Stimulated activated CD4-positive, alpha-beta T cell treated with anti-CD3 and anti-CD28 coated beads, Interleukin-15, amount 100 ng/mL, for 1 hour (primary cell): ENCODE measurements at places on chromosomes 7 and 10.

GRCh38 chr7:50688226-50688590, 94.5 kb downstream of the GRB10 start:
- DNase-seq, result no peak

DNA sequence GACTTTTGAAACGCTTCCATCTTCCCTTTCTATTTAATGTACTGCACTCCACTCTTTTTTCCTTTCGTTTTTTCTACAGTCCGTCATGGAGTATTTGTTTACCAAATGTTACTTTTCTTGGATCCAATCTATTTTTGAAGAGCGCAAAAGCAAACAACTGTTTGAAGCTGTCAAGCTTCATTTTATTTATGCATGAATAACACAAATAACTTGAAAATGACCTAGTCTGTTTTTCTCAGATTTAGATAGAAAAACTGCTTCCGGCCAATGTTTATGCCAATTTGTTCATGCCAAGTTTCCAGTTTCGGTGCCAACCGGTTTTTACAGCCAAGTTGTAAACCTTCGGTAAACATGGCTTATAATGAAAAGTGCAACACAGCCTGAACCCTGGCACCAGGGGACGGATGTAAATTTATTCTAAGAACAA, 150.9 kb upstream of the KLF6 start:
- DNase-seq, result no peak

GRCh38 chr7:99002148-99002826, 124.0 kb downstream of the TRRAP start:
- no peak for DNase-seq

GRCh38 chr10:470339-471003, 219.0 kb downstream of the DIP2C start:
- peak; percentile 0 for DNase-seq

DNA sequence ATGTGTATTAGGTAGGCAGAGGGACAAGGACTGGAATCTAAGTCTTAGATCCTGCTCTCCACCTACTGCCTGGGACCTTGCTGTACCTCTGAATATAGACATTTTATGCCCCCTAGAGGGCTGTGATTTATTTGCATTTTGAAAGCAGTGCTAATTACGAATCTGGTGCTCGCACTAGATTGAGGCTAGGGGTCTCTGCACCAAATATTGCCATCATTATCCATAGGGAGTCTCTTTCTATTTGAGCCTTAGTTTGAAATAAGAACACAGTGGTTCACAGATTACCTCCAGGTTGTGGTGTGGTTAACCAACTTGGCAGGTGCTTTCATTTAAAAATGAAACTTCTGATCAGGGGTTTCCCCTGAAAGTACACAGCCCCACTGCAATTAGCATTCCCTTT, 41.8 kb downstream of the CNNM1 start:
- no peak for DNase-seq

DNA sequence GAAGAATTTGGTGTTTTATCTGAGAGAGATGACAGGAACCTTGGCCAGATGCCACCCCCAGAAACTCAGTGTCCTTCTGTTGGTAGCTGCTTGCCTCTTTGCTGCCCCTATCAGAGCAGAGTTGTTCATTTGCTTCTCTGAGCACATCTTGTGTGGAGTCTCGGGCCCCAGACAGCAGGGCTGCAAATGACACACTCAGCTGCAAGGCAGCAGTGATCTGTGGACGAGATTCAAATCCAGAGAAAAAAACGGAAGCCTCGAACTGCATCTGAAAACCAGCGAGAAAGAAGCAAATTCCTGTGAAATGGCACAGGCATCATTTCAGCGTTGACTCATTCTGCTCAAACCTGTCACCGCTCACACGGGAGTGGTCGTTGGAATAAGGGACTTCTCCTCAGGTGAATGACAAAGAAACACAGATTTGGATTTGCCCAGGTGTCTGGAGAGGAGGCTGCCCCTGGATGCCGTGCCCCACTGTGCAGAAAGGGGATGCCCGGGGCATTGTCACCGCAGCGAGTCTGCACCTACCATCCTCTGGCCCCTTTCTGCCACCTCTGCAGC, 144.7 kb downstream of the PFKFB3 start:
- DNase-seq, result peak; percentile 38

- DNase-seq, result no peak
Measured at GRCh38 chr7:72492461-72493065, 80.4 kb upstream of the CALN1 start.

DNA sequence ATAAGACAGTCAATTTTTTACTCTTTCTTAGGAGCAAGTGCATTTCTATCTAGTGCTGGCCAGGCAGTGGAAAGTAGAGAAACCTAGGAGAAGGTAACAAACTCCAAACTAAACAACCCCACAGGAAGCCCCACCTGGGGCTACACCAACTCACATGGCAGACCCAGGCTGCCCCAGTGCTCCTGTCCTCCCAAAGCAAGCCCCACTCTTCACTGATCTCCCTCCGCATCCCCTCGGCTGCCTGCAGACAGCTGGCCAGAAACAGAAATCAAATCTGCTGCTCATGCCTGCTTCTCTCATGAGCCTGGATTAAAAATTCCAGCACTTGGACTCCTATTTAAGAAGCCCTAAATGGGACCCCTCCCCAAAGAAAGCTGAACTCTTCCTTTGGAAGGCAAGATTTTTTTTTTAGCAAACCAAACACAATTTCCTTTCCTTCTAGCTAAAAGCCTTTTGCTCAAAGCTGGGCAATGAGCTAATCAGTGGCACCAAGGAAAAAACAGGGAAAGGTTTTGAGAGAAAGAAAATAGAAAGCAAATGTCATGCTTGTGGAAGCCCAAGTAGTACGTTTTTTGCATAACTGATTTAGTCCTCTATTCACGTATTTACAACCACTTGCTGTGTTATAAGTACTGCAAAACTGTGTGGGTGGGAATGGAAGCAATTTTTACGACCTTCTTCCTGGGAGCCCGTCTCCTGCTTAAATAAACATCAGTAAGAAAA, 10.8 kb downstream of the PDE1C start:
- no peak for DNase-seq

DNA sequence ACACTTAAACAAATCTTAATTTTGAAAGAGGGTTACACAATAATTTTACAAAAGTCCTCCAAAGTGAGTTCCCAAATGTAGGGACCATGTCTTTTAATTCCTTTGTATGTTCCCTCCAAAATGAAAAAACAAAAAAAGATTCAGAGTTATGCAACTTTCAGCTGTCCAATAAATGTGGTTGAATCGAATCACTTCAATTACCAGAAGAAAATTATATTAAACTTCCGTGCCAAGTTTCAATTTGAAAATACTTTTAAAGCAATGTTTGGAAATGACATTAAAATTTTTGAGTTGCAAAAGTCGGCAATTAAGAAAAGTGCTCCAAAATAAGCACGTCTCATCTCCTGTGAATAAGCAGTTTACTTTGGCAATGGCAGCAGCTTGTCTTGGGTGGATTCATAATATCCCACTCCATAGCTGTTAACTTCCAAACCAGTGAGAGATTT, 60.3 kb upstream of the C1GALT1 start:
- no peak for DNase-seq

- DNase-seq, result no peak
Measured at GRCh38 chr7:4085937-4086691, 596.0 kb upstream of the FOXK1 start.

GRCh38 chr7:117273814-117274225, 49.0 kb downstream of the WNT2 start:
- no peak for DNase-seq

DNA sequence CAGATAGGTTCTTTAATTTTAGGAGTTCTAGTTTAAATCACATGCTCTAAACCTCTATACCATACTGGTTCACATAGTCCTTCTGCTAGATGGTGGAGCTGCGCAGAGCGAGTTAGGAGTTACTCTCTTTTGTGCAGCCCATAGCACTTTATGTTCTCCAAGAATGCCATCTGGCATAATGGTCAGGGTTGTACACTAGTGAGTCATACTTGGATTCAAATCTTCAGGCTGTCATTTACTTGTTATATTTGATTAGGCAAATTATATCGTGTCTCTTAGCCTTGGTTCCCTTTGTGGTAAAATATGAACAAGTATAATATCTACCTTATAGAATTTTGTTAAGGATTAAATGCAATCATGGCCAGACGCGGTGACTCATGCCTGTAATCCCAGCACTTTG, 1078.3 kb downstream of the NRG3 start:
- no peak for DNase-seq

GRCh38 chr10:7485244-7485556, 74.4 kb upstream of the SFMBT2 start:
- no peak for DNase-seq

DNA sequence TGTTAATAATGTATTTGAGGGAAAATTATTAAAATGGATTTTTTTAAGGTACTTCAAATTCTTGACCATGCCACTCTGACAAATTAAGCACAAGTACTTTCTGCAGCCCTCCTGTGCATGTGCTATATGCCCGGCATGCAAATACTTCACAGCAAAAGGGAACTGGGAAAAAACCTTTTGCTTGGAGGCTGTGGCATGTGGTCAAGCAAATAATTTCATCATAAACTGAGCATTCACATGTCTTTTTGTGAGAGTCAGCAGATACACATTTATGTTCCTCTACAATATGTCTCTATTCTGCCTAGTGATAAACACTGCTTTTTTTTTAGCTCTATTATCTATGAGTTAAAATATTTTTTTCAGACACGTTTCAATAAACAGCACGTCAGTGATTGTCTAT, 53.7 kb upstream of the SEMA3A start:
- no peak for DNase-seq

- no peak for DNase-seq
Measured at GRCh38 chr10:18136073-18136791, 4.0 kb upstream of the CACNB2 start.

DNA sequence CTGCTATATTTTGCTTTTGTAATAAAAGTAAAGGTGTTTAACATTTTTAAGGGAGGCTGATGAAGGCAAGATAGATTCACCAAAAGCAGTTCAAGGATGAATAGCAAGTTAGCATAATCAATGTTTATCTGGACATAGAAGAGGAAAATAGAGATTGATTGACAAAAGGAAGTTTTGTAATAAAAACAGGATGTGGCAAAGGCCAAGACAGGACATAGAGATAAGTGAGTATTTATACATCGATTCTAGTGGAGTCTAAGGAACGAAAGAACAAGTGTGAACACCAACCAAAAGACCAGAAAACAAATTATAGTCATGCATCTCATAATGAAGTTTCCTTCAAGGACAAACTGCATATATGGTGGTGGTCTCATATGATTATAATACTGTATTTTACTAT, 123.8 kb downstream of the CCDC71L start:
- no peak for DNase-seq

DNA sequence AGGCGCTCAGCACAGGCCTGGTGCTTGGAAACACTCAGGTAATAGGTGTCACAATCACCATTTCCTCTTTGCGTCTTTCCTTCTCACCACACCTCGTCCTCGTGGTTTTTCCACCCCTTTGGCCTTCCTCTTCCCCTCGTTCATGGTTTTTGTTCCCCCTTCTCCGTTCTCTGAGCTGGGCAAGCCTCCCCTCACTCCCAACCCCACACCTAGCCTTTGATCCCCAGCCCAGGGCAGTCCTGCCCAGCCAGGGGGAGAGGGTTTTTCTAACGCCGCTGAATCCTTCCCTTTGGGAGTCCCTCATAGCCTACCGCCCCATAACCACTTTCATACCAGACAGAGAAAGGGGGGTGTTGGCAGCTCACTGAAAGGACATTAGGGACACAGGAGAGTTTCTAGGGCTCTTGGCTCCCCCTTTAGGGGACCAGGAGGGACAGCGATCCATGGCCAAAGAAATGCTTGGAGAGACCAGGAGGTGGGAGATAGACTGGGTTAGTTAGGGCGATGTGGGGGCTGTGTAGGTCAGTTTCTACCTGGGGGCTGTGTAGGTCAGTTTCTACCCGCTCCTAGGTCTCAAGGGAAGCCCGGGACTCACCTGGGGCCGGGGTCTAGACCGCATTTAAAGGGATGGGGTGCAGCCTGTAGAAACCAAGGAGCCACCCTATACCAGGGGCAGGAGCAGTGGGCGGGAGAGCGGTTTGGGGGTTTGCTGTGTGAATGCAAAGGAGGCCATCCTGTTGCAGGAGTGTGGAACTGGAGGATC, 1.4 kb downstream of the EPHB4 start:
- DNase-seq, result no peak

- DNase-seq, result no peak
Measured at GRCh38 chr7:138207555-138207971, 131.3 kb downstream of the AKR1D1 start.

GRCh38 chr10:128839134-128839533, 627.9 kb upstream of the MGMT start:
- DNase-seq, result no peak

GRCh38 chr7:137081321-137082093, 213.1 kb downstream of the CHRM2 start:
- no peak for DNase-seq

GRCh38 chr10:114313866-114314265, 74.8 kb downstream of the VWA2 start:
- DNase-seq, result no peak

- DNase-seq, result no peak
Measured at GRCh38 chr7:104980841-104981671, 32.9 kb upstream of the KMT2E start.

GRCh38 chr7:149782682-149783345, 9.4 kb upstream of the ZNF467 start:
- DNase-seq, result no peak

DNA sequence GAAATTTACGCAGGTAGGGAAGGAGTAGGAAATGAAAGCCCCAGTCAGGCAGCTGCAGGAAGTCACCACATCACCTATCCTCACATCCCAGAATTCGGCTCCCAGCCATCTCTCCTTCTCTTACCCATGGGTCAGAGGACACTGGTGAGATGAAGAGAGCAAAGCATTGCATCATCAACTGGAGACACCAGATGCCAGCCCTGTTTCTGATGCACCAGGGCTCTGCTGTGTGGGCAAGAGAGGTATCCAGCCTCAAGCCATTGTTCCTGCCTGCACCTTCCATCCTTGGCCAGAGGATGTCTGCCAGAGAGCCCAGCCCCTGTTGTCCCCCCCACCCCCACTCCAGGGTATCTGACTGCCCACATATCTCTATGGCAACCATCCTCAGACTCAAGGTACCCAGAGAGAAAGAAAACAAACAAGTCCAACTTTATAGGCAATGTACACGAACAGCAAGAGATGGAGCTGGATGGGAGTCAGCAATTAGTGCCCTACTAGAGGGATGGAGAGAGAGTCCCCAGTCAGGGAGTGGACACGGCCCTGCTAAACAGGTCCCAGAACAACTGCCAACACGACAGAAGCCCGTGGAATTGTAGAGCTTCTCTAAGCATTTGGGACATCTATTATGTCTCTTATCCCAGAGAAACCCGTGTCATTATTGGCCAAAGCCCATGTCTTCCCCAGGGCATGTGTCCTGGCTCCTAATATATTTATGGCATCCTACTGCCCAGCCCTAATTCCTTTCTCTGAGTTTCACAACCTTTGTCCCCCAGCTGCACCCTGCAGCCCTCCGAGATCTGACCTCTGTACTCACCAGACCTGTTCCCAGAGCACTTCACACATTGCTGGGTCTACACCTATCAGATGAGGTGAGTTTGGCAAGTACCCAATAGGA, 2.8 kb downstream of the CAMK2G start:
- no peak for DNase-seq

DNA sequence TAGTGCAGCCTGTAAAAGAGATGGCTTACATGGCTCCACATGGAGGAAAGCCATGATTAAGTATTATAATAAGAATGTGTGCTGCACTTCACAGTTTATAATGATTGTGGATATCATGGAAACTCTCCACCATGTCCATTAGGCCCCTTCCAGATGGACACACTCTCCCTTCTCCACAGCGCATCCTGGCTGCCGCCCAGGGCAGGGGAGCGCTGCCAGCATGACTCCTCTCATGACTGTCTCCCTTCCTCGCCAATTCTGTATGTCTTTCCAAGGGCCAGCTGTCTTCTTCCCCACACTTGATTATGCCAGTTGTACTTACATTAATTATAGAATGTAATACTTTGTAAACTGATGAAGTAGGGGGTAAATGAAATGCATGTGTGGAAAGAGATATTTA, 259.3 kb upstream of the TMEM72 start:
- no peak for DNase-seq
